ENCODE measurements at places on chromosomes 11 and 22.

DNA sequence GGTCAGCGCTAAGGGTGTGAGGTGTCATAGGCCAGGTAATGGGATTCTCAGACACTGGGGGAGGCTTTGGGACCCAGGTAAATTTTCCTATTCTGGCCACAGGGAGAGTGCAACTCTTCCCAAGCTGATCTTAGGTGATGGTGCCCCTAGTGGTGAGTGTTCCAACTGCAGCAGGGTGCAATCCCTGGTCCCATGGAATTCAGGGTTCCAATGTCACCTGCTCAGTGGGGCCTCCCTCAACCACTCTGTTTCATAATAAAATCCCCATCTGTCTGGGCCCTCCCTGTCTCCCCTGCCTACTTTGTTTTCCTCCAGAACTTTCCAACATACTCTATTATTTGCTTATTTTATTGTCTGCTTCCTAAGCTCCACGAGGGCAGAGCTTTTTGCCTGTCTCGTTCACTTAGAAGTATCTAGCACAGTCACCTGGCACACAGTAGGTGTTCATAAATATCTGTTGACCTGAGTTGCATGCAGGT lies 2.9 kb upstream of the SGSM1 start:
- peak; percentile 87 for DNase-seq

DNA sequence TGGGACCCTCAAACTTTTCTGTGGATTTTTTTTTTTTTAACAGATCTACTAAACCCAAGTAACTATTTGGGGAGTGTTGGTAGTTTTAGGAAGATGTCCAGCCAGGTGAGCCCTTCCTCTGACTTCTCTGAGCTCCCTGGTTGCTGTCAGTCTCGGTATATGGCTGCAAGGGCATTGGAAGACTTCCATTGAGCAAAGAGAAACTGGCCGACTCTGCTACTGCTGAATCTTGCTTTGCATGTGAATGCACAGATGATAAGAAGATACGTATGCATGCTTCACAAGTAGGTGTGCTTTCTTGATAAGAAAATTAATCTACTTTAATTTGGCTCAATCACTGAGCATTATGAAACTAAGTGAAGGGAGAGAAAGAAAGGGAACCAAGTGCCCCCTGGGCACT lies 51.1 kb downstream of the BARX2 start:
- DNase-seq = no peak

DNA sequence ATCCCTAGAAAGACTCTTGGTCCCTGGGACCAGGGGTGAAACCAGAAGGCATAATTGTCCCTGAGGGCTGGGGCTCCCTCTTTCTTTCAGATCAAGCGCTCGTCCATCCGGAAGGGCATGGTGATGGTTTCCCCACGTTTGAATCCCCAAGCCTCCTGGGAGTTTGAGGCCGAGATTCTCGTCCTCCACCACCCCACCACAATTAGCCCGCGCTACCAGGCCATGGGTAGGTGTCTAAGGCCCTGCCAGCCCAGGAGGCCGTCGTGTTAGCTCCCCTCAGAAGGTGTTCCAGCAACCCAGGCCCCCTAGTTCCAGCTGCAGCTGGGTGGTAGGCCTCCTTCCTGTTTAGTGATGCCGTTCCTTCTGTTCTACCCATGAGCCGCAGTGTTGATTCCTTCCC lies 21.4 kb downstream of the GTPBP1 start:
- DNase-seq = peak; percentile 57

GRCh38 chr11:46682773-46683752 lies 17.4 kb downstream of the ARHGAP1 start:
- peak; percentile 57 for DNase-seq

DNA sequence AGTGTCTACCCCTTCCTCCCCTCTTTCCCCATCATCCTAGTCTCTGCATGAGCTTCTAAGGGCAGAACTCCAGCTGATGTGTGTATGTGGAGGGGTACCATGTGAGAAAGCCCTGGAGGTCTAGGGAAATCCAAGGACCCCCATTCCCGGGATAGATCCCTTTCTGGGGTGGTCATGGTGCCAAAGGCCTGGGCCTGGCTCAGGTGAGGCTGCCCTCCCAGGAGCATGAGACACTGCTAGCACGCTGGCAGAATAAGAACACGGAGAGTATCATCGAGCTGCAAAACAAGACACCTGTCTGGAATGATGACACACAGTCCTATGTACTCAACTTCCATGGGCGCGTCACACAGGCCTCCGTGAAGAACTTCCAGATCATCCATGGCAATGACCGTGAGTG lies 19.6 kb downstream of the TUB start:
- peak; percentile 37 for DNase-seq

- no peak for DNase-seq
Observed at GRCh38 chr11:117572129-117572528, 224.9 kb downstream of the DSCAML1 start.

DNA sequence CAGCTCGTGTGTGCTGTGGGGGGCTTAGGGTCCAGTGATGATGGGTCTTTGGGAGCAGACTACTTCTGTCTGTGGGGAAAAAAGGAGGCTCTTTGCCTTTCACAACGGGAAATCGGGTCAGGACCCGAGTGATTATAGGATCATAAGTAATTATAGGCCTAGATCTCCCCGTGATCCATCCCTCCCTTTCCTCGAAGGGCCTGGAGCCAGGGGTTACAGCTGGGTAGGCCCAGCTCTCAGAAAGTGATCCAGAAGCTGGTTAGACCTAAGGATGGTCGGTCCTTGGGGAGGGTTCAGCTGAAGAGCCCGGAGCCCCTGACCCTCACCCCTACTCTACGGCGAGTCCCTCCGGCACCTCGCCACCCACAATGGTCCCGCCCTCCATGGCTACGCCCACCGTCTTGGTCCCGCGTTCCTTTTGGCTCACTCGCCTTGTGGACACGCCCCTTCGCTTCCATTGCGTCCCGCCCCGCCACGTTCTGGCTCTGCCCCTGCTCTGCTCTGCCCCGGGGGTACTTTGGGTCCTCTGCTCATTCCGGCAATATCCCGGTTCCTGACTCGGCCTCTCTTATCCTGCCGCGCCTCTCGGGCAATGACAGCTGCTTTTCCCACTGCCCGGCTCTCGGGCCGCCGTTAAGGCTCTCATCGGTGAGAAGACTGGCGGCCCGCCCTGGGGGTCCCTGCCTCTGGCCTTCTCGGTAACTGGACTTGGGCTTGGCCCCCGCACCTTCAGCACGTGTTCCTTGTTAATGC lies 5.0 kb downstream of the IGSF22 start:
- peak; percentile 90 for DNase-seq

DNA sequence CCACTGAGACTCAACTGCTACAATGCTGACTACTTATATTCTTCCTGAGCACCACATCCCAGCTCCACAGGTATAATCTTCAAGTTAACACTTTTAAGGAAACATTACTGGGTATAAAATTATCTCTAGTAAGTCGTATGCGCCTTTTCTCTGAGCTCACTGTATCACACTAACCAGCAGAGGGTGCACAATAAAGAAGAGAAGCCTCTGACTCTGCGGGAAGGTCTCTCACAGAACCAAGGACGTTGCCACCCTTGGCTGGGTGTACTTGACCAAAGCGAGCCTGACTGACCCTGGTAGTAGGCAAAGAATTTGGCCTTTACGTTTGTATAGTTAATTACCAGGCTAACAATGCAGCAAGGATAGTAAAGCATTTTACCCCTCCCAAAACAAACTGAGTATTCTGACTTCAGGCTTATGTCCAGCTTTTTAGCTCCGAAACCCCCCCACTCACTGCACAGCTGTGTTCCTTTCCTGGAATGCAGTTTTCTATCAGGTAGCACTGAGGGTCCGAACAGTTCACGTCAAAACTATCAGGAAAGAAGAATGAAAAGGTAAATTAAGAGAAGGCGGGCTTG lies at the start of gene BTBD18:
BTBD18 (minus strand) TSS at position 144 of the 578 bp plus-strand sequence. CDS start 631 bp downstream, outside the sequence.
- DNase-seq = no peak

GRCh38 chr11:94584978-94585377 lies 17.8 kb downstream of the PIWIL4 start:
- DNase-seq = no peak

DNA sequence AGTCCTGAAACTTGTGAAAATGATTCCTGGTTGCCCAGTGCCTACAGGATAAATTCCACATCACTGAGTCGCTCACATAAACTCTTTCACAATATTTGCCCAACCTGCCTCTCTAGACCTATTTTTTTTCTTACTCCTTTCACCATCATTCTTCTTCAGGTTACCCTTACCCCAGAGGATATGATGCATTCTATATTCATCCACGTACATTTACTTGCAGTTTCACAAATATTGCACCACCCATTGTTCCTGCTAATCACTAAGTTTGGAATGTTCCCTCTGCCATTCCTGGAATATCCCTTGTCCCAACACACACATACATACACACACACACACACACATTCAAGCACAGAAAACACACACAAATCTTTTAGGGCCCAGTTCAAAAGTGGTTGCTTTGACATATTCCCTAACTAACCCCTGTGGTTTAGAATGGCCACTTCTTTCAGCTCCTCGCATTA lies 379.5 kb downstream of the ETS1 start:
- no peak for DNase-seq

DNA sequence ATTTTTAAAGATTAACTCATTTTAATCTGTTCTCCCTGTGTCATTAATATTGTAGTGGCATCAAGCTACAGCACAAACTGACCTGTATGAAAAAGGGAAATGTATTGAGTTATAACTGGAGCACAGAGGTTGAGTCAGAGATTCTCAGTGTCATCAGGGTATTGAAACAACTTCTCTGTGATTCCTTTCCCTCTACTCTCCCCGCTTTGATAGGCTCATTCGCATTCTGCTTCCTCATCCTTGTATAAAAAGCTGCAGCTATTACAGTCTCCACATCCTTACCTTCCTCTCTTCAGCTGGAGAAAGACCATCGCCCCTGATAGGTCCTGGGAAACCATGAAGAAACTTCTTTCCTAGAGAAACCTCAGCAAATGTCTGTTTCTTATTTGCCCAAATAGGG lies 90.0 kb downstream of the BDNF start:
- no peak for DNase-seq

DNA sequence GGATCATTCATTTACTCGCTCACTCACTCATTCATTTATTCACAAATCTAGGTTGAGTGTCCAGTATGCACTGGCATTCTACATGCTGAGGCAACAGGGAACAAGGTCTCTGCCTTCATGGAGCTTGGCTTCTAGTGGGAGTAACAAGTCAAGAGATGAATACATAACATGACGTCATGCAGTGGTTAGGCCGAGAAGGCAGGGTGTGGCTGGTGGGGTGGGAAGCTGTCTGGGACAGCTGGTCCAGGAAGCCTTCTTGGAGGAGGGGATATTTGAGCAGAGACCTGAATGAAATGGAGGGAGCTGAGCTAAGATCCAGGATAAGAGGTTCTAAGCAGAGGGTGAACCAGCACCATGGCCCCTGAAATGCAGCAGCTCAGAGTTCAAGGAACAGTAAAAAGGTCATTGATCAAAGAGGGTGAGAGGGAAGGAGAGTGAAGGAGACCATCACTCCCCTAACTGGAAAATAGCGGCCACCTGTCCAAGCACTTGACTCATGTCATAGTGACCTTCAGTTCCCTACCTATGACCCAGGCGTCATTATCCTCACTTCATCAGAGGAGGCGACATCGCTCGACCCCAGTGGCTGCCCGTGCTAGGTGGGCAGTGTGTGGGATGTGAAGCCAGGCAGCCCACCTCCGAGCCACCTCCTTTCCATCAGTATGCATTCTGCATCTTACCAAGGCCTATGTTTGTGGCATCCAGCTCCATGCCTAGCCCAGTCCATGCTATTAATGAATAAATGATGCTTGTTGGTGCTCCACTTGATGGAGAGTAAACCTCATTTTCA lies 105.0 kb downstream of the TSPAN18 start:
- DNase-seq = no peak

Measured in aorta (tissue), 5 donors.